Peyer's patch (tissue), 4 donors: ENCODE measurements at places on chromosomes 16 and 17. TPM values are rescaled to one million over a fixed set of nuclear protein-coding genes. Genes with fewer than 3 reads are reported as not detected.
A peak's percentile ranks its signal among the peaks of the same experiment; 100 is the strongest.

- no peak for DNase-seq
- H3K27ac ChIP-seq: no peak overlapping the region
- H3K27me3 ChIP-seq: no peaks in the 10 kb centered on the region
- no peak overlapping the region for H3K4me3 ChIP-seq
- no peaks in the 10 kb centered on the region for H3K36me3 ChIP-seq
Measured at GRCh38 chr17:79280866-79281572, 206.4 kb downstream of the ENGASE start.

DNA sequence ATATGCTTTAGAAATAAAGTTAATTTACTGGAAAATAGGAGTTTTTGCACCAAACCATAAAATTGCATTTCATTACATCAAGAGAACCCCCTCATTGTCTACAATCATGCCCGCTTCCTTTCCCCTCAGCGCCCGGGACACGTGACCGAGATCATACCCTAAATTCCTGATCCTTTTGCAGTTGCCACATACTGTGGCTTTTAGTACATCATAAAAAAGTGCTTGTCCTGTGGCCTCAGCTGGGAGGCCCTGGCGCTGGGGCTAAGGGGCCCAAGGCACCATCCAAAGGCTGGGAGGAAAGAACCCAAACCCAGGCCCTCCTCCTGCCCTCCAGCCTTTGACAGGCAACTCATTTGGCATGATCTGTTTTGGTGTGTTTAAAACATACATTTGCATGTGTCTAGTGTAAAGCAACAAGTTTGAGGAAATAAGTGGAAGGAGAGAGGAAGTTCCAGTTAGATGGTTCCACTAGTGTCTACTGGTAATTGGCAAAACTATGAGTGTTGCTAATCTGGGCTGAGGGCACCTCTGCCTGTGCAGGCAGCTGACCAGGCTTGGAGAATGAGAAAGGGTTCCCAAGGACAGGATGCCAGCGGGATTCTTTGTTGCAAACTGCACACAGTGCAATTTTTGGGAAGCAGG is 6.0 kb downstream of the CDK5R1 start:
- H3K4me1 ChIP-seq: peaks cover 24% of the 10 kb centered on the region
- peak; percentile 37 for DNase-seq
- no peaks in the 10 kb centered on the region for H3K27me3 ChIP-seq
- no peak overlapping the region for H3K27ac ChIP-seq

GRCh38 chr16:57570301-57571070 is 28.0 kb downstream of the ADGRG5 start:
- H3K36me3 ChIP-seq: no peaks in the 10 kb centered on the region
- no peaks in the 10 kb centered on the region for H3K4me1 ChIP-seq
- H3K27ac ChIP-seq: no peak overlapping the region
- no peak overlapping the region for H3K4me3 ChIP-seq

DNA sequence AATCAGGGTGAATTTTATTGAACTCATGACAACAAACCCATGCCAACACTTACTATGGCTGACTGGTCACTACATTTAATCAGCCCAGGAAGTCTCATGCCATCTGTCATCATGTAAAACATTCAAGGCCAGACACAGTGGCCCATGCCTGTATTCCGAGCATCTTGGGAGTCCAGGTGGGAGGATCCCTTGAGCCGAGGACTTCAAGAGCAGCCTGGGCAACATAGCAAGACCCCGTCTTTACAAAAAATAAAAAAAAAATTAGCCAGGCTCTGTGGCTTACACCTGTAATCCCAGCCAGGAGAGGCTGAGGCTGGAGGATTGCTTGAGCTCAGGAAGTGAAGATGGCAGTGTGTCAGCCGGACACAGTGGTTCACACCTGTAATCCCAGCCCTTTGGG is 4.9 kb upstream of the MED1 start:
- H3K4me3 ChIP-seq: no peak overlapping the region
- DNase-seq: no peak
- no peaks in the 10 kb centered on the region for H3K27me3 ChIP-seq
- H3K27ac ChIP-seq: no peak overlapping the region
- peaks cover 4% of the 10 kb centered on the region for H3K4me1 ChIP-seq

GRCh38 chr16:8677481-8677880 is 3.1 kb downstream of the ABAT start:
- no peaks in the 10 kb centered on the region for H3K27me3 ChIP-seq
- no peaks in the 10 kb centered on the region for H3K36me3 ChIP-seq
- H3K4me3 ChIP-seq: no peak overlapping the region
- DNase-seq: no peak
- H3K4me1 ChIP-seq: peaks cover 9% of the 10 kb centered on the region

- no peak overlapping the region for H3K4me3 ChIP-seq
- no peak overlapping the region for H3K27ac ChIP-seq
- H3K27me3 ChIP-seq: no peaks in the 10 kb centered on the region
- no peaks in the 10 kb centered on the region for H3K4me1 ChIP-seq
- no peaks in the 10 kb centered on the region for H3K36me3 ChIP-seq
Measured at GRCh38 chr16:88349903-88350900, 32.6 kb upstream of the ZNF469 start.

DNA sequence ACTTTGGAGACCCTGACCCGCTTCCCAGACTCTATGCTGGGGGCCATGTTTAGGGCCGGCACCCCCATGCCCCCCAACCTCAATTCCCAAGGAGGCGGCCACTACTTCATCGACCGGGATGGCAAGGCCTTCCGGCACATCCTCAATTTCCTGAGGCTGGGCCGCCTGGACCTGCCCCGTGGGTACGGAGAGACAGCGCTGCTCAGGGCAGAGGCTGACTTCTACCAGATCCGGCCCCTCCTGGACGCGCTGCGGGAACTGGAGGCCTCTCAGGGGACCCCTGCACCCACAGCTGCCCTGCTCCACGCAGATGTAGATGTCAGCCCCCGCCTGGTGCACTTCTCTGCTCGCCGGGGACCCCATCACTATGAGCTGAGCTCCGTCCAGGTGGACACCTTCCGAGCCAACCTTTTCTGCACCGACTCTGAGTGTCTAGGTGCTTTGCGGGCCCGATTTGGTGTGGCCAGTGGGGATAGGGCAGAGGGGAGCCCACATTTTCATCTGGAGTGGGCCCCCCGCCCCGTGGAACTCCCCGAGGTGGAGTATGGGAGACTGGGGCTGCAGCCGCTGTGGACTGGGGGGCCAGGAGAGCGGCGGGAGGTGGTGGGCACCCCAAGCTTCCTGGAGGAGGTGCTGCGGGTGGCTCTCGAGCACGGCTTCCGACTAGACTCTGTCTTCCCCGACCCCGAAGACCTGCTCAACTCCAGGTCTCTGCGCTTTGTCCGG is 1.1 kb downstream of the KCTD11 start:
- no peaks in the 10 kb centered on the region for H3K36me3 ChIP-seq
- H3K27me3 ChIP-seq: no peaks in the 10 kb centered on the region
- peaks cover 28% of the 10 kb centered on the region for H3K4me1 ChIP-seq
- peak overlapping the region; percentile 95 for H3K27ac ChIP-seq
- no peak overlapping the region for H3K4me3 ChIP-seq

DNA sequence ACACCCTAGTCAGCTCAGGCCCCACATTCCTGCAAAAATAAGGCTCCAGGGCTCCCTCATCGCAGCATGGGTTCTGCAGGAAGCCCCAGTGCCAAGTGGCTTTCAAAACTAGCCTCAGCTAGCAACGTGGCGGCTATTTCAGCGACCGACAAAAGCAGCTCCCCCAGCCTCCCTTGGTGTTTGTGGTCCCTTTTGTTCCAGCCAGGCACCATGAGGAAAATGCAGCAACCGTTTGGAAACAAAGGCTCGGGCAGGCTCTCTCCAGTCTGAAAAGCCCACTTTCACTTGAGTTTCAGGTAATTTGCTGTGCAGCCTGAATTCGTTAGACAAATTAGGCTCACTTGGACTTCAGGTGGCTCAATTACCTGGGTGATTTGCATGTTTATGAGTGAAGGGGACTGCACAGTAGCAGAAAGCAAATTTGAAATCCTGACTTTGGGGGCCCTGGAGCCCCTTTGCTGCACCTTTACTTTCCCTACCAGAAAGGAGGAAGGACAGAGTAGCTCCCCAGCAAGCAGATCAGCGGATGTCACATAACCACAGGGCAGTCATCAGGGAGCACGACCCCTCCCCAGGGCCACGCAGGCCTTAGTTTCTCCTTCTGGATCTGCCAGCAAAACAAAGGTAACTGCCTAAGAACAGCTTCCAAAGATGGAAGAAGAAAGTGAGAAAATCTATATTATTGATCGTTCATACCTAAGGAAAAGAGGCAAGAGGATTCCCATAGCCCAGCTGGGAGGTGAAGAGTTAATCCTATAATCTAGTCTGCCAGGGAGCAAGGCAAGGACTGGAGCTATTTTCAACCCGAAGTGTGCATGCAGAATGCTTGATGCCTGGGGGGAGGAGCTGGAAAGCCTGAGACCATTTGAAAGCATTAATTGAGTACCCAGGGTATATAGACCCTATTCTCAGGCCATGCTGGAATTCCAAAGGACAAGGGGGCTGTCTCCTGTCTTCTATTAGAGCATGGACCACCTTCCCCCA is 143.1 kb upstream of the SDK2 start:
- peaks cover 3% of the 10 kb centered on the region for H3K27me3 ChIP-seq
- H3K4me1 ChIP-seq: no peaks in the 10 kb centered on the region
- DNase-seq: peak; percentile 34
- H3K36me3 ChIP-seq: no peaks in the 10 kb centered on the region
- no peak overlapping the region for H3K4me3 ChIP-seq

GRCh38 chr16:88768071-88768783 is 16.8 kb downstream of the PIEZO1 start:
- H3K27ac ChIP-seq: peak overlapping the region; percentile 87
- H3K27me3 ChIP-seq: no peaks in the 10 kb centered on the region
- H3K36me3 ChIP-seq: no peaks in the 10 kb centered on the region
- no peak for DNase-seq

GRCh38 chr16:67294938-67295361 is 15.6 kb downstream of the PLEKHG4 start:
- H3K36me3 ChIP-seq: no peaks in the 10 kb centered on the region
- no peaks in the 10 kb centered on the region for H3K4me1 ChIP-seq
- no peak overlapping the region for H3K27ac ChIP-seq
- no peak for DNase-seq
- H3K4me3 ChIP-seq: no peak overlapping the region

GRCh38 chr16:8622315-8622656 is 788 bp downstream of the METTL22 start:
- peaks cover 18% of the 10 kb centered on the region for H3K36me3 ChIP-seq
- no peaks in the 10 kb centered on the region for H3K4me1 ChIP-seq
- H3K27ac ChIP-seq: no peak overlapping the region

DNA sequence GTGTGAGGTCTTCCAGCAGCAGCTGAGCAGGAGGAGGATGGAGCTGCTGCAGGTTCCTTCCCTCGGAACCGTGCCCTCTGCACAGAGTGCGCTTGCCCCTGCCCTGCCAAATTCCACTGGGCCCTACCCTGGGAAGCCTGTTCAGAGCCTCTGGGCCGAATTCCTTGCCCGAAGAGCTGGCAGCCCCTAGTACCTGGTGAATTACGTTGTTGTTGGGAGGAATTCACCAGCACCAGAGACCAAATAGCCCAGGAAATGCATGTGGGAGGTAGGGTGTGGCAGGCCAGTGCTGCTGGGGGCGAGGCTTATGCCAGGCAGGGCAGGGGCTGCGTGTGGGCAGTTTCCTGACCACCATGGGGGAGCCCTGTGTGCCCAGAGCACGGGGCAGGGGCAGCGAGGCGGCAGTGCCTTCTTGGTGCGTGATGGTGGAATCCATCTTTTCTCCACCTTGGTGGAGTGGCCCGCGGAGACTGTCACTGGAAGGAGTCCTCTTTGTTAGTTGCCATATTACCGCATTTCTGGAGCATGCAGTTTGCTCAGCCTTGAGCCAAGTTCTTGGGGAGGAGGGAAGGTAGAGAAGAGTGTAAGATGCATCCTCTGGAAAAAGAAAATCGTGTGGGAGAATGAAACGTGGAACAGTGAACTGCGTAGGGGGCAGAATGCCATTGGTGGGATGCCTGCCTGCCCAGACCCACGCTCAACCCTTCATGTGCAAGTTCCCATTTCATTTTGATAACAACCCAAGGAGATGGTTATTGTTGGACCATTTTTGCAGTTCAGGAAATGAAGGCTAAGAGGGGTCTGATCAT is 2.3 kb downstream of the MRC2 start:
- H3K27me3 ChIP-seq: no peaks in the 10 kb centered on the region
- DNase-seq: no peak
- no peaks in the 10 kb centered on the region for H3K36me3 ChIP-seq
- no peaks in the 10 kb centered on the region for H3K4me1 ChIP-seq

DNA sequence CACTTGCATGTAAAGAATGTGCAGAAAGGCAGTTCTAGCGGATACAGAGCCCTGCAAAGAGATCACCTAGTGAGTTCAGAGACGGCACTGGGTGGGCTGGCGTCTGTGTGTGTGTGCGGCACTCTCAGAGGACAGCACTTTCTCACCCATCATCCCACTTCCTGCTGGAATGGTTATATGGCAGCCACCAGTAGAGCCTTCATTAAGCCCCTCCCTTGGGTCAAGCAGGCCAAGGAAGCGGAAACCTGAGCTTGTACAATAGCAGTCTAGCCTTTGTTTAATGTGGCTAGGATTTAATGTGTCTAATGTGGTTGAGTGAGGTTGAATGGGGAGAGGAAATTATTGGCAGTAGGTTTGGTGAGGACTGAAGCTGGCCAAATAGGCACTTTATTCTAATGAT is 88.3 kb upstream of the ELAC2 start:
- no peaks in the 10 kb centered on the region for H3K27me3 ChIP-seq
- no peaks in the 10 kb centered on the region for H3K36me3 ChIP-seq
- H3K27ac ChIP-seq: no peak overlapping the region
- no peaks in the 10 kb centered on the region for H3K4me1 ChIP-seq

DNA sequence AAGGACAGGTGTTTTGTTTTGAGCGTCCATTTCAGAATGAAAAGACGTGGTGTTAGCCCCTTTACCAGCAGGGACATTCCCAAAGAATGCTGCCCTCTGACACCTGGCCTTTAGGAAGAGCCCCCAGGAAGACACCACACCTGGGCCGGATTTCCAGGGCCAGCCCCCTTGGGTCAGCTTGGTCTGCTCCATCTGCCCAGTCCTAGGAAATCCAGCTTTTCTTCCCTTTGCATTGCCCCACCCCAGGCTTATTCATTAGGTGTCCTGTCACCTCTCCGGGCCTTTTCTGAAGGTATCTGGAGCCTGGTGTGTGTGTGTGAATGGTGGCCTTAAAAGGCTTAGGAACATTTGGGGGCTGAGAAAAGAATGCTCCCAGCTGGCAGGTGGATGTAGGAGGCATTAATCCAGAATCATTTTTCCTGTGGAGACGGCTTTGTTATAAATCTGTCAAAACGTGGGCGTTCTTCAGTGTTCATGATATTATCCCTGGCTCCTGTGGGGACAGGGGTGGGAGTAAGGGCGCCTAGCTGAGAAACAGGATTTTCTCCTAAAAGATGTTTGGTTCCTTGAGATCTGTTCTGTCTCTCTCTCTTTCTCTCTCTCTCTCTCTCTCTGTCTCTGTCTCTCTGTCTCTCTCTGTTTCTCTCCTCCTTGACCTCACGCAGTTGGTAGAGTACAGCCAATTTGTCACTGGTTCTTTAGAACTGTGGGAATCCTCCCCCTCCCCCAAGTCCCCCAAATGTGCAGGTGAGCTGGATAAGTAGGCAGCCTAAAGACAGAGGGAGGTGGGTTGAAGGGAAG is 84.0 kb downstream of the NTN1 start:
- no peaks in the 10 kb centered on the region for H3K27me3 ChIP-seq
- DNase-seq: no peak
- no peaks in the 10 kb centered on the region for H3K36me3 ChIP-seq
- no peak overlapping the region for H3K4me3 ChIP-seq
- no peak overlapping the region for H3K27ac ChIP-seq
- H3K4me1 ChIP-seq: no peaks in the 10 kb centered on the region

The BANP gene
- 27.6 TPM for total RNA-seq

The C1QTNF1 gene
- total RNA-seq: 6.3 TPM

The ORAI3 gene
- total RNA-seq: 25.0 TPM

The PHF12 gene
- 114 TPM for total RNA-seq

The SRCIN1 gene
- total RNA-seq: 9.3 TPM

The JUP gene
- total RNA-seq: 229 TPM
